ENCODE measurements at places on chromosomes 1 and 21. TPM values are rescaled to one million over a fixed set of nuclear protein-coding genes. Genes with fewer than 3 reads are reported as not detected.

- no peaks in the 10 kb centered on the region for H3K27me3 ChIP-seq
- H3K4me3 ChIP-seq, result no peak within 1 kb of the TSS
- DNase-seq, result peak; percentile 18
- no peaks in the 10 kb centered on the region for H3K36me3 ChIP-seq
- H3K4me1 ChIP-seq, result peaks cover 7% of the 10 kb centered on the region
- H3K27ac ChIP-seq, result peak within 1 kb of the TSS; percentile 39
Observed at GRCh38 chr1:228149406-228150119, at the start of gene GJC2. Gene GJC2, plus strand, starts transcription at chr1:228149930. Its CDS starts 7,829 bp downstream, at chr1:228157759.

Gene GON4L
- total RNA-seq, result 70.1 TPM

DNA sequence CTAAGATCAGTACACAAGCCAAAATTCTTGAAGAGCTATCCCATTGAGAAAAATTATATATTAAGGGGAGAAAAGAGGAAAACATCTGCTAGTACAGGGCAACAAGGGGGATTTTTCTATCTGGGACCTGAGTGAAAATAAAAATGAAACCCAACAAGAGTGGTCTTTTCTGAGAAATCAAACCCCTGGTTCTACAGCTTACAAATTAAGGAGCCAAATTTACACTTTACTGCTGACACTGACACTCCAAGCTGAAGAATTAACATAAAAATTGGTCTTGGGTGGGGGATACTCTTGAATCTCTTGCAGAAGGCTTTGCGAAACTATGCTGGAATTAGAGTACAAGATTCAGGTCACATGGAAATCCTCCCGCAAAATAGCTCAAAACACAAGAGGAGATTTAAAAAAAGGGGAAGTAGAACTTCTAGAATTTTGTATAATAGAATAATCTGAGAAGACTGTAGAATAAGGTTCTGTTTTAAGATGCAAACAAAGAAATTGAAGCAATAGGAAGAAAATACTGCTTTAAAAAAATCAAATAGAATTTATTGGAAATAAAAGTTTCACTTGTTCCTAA, 32.1 kb upstream of the HSPA13 start:
- no peak overlapping the region for H3K4me3 ChIP-seq
- H3K27me3 ChIP-seq, result no peaks in the 10 kb centered on the region
- H3K27ac ChIP-seq, result no peak overlapping the region
- DNase-seq, result no peak
- no peaks in the 10 kb centered on the region for H3K4me1 ChIP-seq
- peaks cover 2% of the 10 kb centered on the region for H3K36me3 ChIP-seq

GRCh38 chr1:21509351-21510112, at the start of gene ALPL:
Gene ALPL, plus strand, starts transcription at chr1:21509423. Its CDS starts 44,659 bp downstream, at chr1:21554082.
- peak within 1 kb of the TSS; percentile 63 for H3K4me3 ChIP-seq
- DNase-seq, result no peak
- H3K36me3 ChIP-seq, result no peaks in the 10 kb centered on the region
- H3K27me3 ChIP-seq, result peaks cover 67% of the 10 kb centered on the region
- H3K4me1 ChIP-seq, result peaks cover 5% of the 10 kb centered on the region

- peak overlapping the region; percentile 97 for H3K27ac ChIP-seq
- no peak overlapping the region for H3K4me3 ChIP-seq
- H3K36me3 ChIP-seq, result no peaks in the 10 kb centered on the region
- H3K27me3 ChIP-seq, result no peaks in the 10 kb centered on the region
- no peak for DNase-seq
Observed at GRCh38 chr1:244173769-244174168, 122.7 kb downstream of the ZBTB18 start.

DNA sequence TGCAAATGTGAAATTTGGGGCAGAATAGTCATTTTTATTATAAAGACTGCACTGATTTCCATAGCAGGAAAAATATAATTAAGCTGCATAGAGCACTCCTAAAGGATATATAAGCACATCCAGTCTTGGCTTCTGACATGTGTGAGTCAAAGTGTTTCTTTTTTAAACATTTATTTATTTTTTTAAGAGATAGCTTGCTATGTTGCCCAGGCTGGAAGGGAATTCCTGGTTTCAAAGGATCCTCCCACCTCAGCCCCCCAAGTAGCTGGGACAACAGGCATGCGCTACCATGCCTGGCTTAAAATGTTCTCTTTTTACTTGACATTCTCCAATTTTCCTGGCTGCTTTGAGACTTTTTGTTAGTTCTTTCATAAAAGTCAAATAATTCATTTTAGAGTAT, 126.1 kb downstream of the HMCN1 start:
- no peak overlapping the region for H3K27ac ChIP-seq
- H3K4me3 ChIP-seq, result no peak overlapping the region
- no peaks in the 10 kb centered on the region for H3K27me3 ChIP-seq
- peaks cover 24% of the 10 kb centered on the region for H3K4me1 ChIP-seq
- no peak for DNase-seq

DNA sequence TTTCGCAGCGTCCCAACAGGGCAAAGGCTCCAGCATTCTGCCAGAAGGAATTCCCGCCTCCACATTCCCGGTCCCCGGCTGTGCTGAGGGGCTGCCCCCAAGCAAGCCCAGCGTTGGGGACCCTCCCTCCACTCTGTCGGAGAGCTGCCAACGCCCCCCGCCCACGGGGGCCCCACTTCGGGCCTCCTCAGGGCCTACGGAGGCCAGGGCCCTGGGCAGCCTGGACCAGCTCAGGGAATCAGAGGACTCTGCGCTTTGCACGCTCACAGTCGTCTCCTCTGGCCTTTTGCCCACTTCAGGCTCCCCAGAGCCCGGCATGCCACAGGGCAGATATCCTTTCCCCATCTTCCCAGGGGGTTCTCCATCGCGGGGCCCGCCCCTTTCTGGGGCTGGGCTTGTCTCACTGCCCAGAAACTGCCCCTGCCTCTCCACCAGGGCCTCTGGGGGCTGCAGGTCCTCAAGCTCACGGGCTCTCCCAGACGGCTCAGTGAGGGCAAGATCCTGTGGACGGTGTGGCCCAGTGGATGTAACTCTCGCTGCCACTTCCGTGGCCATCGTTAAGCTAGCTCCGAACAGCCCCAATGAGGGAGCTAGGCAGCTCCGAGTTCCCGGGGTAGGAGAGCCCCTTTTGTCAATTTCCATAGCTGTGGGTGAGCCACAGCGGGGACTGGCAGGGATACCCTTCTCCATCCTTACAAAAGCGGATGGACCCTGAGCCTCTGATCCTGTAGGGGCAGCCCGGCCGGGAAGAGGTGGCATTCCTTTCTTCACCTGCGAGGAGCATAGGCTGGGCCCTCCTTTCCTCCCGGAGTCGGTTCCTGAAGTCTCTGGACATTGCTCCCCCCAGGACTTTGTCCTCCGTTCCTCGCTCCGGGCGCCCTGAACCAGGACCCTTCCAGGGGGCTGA, 2.8 kb downstream of the ITPKB start:
- peak overlapping the region; percentile 30 for H3K4me3 ChIP-seq
- peaks cover 2% of the 10 kb centered on the region for H3K36me3 ChIP-seq
- H3K27me3 ChIP-seq, result no peaks in the 10 kb centered on the region
- H3K27ac ChIP-seq, result no peak overlapping the region
